Activated T-helper 1 cell treated with anti-CD3 and anti-CD28 coated beads, Interleukin-2, amount 50 U/mL, for 16 hours (primary cell): ENCODE measurements at places on chromosomes 3 and 15.

- DNase-seq = no peak
Observed at GRCh38 chr3:110851736-110852135, 219.9 kb upstream of the NECTIN3 start.

DNA sequence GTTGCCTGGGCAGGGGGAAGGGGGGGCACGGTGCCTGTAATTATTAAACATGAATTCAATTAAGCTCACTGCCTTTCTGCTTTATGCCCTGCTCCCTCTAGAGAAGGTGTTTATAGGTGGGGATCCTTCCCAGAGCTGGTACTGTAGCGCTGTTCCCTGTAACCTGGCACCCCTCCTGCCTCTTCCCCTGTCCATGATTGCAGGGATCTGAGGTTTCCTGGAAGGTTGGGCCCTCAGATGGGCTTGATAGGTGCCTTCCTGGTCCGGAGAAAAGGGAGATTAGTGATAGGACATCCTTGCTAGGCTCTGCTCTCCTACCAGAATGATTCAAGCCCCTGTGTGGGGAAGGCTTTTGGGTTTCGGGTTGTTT, 2.1 kb upstream of the FAM131A start:
- DNase-seq = no peak

GRCh38 chr3:42673082-42673481, 12.3 kb upstream of the KLHL40 start:
- no peak for DNase-seq

DNA sequence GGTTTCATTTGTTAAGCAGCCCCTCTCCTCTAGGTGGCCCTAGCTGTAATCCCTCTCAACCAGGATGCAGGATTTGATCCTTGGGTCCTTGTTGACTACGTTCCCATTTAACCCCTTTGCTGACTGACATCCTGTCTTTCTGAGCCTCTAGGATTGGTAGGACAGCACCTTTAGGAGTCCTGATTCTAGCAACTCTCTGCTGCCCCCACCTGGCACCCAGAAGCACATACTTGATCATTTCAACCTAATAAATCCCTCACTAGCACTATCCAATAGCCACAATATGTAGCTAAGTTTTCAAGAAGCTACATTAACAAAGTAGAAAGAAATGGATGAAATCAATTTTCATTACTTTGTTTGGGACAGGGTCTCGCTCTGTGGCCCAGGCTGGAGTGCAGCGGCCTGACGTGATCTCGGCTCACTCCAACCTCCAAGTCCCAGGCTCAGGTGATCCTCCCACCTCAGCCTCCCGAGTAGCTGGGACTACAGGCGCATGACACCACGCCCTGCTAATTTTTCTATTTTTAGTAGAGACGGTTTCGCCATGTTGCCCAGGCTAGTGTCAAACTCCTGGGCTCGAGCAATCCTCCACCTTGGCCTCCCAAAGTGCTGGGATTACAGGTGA, 28.3 kb downstream of the RSL24D1 start:
- DNase-seq = no peak

DNA sequence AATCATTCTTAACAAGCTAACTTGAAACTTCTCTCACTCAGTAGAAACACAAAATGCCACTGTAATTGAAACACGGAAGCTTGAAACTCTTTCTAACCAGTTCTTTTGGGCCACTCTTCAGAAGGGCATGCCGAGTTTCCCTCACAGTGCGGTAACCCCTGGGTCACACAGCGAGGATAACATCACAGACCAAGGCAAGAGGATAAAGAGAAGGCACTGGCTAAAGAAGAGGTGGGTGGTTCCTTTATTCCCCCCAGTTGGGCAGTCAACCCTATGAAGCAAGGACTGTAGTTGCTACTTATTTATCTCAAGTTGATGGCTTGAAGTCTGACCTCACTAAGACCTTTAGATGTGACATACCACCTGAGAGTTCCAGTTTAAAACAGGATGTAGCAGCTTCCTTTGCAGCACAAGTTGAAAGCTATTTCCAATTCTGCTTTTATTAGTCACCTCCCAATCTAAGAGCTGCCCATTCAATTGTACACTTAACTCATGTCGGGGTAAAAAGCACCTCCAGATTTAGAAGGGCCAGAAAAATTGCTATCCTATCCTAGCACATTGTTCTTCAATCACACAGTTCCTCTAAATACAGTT, 272.4 kb downstream of the TIGIT start:
- DNase-seq = no peak

DNA sequence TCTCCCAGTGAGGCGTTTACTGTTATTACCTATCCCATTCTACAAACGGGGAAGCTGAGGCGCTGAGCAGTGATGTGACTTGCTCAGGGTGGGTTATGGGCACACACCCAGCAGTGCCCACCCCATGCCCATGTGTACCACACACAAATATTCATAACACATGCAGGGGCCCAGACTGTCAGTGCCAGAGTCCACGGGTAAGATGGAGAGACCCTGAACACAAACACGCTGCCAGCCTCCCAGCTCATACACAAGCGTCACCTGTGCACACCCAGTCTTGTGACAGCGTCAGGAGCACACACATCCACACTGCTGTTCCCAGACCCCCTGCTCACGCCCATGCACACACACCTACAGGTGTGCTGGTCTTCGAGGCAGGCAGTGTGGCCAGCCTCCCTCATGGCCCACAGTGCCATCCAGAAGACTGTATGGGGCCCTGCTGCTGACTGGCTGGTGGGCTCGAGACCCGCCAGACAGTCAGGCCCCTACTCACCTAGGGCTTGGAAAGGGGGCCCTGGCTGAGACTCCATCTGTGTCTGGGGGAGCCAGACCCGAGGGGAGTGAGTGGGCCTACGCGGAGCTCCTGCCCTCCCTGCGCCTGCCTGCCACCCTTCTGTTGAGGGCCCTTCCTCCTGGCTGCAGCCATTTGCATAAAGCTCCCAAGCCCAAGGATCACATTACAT, 39.4 kb downstream of the DNAJB8 start:
- DNase-seq = no peak

- no peak for DNase-seq
Observed at GRCh38 chr3:127894481-127894880, 20.6 kb upstream of the KBTBD12 start.

DNA sequence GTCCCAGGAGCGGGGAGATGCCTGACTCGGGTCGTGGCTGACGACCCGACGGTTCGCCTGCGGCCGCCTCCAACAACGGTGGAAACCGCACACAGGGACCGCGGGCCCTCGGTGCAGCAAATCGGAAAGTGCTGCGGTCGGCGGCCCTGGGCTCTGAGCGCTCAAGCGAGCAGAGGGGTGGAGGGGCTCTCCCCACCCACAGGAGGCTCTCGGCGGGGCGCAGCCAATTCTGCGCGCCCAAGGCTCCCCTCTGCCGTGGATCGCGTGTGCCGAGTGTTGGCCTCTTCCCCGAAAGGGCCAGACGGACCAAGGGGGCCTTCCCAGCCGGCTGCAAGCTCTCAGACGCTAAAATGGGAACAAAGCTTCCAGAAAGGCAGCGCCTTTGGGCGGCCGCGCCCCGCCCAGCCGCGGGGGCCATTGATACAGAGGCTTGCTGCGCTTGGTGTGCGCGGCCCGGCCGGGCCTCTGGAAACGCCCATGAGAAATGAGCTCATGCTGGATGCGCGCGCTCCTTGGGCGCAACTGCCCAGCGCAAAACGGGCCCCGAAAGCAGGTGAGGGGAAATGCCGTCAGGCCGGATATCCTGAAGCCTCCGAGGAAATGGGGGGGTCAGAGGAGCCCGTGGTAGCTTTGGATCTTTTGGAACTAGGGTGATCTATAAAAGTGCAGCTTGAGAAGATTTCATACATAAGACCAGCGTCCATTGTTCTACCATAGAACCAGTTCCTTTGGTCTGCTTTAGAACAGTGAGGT, 1.2 kb upstream of the GSK3B start:
- DNase-seq = peak; percentile 62

DNA sequence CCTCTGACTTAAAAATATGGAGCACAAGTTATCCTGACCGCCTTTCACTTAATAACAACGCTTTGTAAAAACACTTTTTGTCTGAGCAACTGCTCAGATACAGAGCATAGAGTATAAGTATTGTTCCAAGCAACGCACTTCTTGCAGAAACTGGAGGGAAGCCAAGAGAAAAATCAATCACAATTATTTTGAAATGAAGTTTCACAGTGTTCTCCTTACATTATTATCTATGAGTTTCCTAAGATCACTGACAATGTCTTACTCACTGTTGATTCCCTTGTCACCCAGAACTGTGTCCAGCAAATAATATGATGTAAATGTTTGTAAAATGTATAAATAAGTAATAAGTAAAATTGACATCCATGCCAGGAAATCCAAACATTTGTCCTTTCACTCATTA, 184.6 kb upstream of the GPR149 start:
- DNase-seq = no peak

DNA sequence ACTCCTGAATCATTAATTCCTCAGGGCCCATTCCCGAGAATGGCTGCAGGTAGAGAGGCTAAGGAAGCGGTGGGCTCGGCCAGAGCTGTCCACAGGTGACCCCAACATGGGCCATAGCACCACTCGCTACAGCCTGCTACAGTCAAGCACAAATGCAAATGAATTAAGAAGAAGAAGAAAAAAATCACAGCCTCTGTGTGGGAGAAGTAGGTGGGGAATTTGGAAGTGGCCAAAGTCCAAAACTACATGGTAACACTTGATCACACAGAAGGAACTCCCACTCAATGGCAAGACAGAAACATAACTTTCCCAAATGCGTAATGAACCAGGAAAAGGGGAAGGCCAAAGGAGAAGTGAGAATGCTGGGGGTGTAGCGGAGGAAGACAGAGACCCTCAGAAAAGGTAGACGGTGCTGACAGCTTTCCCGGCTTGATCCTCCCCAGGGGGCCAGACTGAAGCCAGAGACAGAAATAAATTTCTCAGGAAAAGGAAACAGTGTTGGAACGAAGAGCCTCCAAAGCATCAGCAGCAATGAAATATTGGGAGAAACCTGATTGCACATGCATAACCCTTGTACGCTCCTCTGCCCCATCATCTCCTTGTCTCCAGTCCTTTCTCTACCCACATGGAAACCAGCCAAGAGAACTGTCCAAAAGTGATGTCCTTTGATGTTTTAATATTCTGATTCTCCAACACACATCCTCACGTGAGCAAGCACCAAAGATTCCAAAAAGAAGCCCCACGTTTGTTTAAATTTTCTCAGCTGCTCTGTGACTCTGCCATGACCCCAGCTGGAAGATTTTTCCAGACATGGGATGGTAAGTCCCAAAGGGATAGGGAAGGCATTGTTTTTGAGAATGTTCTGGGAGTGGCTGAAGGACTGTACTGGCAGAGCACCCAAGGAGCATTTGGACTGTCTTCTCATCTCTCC, 107.6 kb downstream of the OXNAD1 start:
- no peak for DNase-seq

- DNase-seq = no peak
Observed at GRCh38 chr15:43439268-43439667, 53.7 kb downstream of the TP53BP1 start.

GRCh38 chr3:150970665-150971324, 1.7 kb downstream of the CLRN1 start:
- no peak for DNase-seq

GRCh38 chr15:39400002-39400401, 180.9 kb upstream of the THBS1 start:
- no peak for DNase-seq

- DNase-seq = no peak
Observed at GRCh38 chr3:40242216-40242615, 67.3 kb upstream of the EIF1B start.

- DNase-seq = no peak
Observed at GRCh38 chr3:167989066-167989465, 106.7 kb downstream of the GOLIM4 start.

DNA sequence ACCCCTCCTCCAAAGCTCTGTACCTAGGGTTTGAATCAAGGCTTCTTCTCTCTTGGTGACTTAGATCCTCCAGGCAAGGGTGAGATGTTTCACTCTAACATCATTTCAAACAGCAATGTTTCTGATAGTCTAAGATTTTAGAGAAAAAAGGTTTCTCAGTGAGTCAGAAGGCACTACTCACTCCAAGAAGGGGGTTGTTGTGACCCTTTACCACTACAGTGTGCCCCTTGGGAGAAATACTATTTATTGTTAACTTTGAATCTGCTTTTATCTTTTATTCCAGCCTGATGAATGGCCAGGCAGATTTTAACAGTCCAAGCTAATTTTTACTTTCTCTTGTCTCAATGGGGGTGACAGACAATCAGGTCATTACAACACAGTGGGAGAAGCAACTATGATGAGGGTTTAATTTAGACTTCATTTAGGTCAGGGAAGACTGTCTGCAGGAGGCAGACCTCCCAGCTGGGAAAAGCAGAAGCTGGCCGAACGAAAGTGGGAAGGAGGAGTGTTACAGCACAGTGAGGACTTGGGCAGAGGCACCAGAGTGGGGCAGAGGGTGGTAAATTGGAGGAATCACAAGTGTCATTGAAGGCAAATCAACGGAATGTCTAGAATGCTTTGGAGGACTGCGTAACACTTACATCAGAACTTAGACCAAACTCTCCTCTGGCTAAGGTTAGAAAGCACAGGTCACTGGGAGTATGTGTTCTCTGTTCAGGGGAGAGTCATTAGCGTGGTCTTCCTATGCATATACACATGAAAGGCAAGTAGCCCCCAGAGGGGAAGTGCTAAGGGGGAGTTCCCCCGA, 21.2 kb downstream of the ZNF860 start:
- DNase-seq = no peak

DNA sequence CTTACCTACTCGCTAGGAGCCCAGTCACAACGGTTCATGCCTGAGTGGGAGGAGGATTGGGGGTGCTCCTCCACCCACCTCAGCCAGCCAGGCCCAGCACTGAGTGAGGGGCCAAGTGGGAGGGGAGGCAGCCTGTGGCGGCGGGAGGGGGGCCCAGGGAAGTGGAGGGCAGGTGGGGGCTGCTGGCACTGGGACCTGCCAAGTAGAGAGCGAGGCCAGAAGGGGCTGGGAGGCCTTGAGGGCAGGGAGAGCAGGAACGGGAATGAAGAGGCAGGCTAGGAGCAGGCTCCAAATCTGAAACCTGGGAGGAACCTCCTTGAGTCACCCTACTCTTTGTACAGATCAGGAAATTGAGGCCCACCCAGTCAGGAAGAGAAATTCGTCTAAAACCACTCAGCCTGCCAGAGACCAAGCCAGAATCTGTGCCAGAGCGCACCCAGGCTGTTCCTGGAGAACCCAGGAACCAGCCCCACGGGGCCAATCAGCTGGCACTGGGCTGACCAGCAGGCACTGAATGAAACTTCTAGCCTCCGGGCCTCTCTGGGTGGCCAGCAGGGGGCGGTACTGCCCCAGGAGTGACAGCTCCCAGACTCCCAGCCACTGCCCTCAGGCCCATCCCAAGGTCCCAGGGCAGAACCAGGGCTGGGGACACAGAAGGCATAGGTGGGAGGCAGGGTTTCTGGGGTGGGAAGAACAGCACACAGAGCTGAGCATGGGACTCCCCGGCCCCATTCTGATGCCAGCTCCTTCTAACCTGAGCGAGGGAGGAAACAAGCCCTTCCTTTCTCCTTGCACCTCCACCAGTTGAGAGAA, 14.8 kb upstream of the CYP11A1 start:
- DNase-seq = peak; percentile 58

DNA sequence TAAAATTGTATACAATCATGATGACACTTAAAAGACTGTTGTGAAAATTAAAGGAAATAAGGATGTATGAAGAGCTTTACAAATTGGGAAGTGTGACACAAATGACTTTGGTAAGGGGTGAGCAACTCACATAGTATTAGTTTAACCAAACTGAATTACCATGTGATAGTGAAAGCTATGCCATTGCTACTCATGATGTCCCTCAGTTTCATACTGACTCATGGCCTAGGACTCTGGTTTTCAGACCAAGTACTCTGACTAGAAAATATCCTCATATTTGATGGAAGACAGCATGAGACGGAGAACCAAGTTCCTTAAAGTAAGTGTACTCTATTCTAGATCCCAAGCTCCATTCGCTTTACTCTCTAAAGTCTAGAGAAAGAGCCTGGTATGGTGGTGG, 203.2 kb upstream of the ICE2 start:
- DNase-seq = no peak
